Testis (tissue), 5 donors: ENCODE measurements at places on chromosomes 16 and 17. TPM values are rescaled to one million over a fixed set of nuclear protein-coding genes. Genes with fewer than 3 reads are reported as not detected.
A peak's percentile ranks its signal among the peaks of the same experiment; 100 is the strongest.

GRCh38 chr17:65294181-65294719 is 157.1 kb downstream of the RGS9 start:
- peak; percentile 72 for DNase-seq

GRCh38 chr17:82324566-82325285 is 7.3 kb upstream of the CD7 start:
- DNase-seq, result no peak

DNA sequence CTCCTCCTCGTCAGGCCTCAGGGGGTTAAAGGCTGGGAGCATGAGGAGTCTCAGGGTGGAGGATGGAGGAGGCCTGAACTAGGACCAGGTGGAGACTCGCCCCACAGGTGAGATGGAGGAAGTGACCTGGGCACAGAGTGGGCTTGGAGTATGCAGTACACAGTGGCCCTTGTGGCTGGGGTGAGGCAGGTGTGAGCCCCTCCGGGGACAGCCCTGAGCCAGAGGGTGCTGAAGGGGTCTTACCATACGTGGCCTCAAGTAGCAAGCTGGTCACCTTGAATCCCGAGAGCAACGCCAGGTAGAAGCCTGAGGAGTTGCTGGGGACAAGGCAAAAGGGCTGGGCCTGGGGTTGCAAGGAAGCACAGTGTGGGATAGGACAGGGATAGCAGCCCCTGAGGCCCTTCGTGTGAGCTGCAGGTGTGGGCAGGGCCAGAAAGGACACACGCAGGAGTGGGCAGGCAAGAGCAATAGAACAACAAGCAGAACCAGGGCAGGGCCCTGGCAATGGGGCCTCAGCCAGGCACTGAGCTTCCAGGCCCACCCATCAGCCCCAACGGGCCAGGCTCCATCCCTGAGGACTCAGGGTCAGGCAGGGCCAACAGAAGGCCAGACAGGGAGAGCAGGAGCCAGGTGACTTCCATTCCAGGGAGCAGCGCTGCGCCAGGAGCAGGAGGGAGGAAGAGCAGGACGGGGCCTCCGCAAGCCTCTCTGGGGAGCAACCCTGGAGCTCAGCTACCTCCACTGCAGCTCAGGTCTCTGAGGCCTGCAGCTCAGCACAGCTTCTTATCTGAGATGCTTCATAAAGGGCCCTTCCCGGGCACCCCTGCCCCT is 64.2 kb upstream of the TNRC6C start:
- DNase-seq, result no peak

- no peak for DNase-seq
Observed at GRCh38 chr16:17850581-17851250, 380.0 kb upstream of the XYLT1 start.

GRCh38 chr17:42518046-42518754 is 17.8 kb upstream of the NAGLU start:
- DNase-seq, result peak; percentile 71

GRCh38 chr16:68997564-68997963 is 107.9 kb upstream of the HAS3 start:
- DNase-seq, result no peak

DNA sequence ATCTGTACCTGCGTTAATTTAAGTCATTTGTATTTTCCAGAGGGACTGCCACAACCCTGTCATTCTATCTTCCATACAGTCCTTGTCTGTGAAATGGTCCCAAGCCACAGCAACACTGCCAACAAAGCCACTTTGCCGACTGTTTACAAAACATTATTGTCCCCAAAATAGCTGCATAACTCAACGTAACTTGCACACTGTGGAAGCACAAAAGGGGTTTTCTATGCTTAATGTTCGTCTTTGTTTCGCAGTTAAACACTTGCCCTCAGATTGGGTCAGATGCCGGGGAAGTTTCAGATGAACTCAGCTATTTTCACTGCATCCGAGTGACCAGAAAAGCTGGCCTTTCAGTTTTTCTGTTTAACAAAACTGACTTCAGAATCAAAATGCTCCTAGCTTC is 4.6 kb downstream of the SEC14L5 start:
- no peak for DNase-seq

DNA sequence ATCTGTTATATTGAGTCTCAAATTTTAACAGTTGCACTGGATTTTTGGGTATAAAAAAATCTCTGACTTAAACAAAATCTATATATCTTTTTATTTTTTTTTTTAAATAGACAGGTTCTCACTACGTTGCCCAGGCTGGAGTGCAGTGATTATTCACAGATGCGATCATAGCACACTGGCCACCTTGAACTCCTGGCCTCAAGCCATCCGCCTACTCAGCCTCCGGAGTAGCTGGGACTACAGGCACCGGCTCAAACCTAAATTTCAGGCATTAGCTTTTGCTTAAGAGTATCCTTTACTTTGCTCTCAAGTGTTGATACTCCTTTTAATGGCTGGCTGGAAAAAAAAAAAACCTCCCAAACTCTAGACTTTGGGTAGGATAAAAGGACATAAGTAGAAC is 61.6 kb downstream of the RPGRIP1L start:
- no peak for DNase-seq

DNA sequence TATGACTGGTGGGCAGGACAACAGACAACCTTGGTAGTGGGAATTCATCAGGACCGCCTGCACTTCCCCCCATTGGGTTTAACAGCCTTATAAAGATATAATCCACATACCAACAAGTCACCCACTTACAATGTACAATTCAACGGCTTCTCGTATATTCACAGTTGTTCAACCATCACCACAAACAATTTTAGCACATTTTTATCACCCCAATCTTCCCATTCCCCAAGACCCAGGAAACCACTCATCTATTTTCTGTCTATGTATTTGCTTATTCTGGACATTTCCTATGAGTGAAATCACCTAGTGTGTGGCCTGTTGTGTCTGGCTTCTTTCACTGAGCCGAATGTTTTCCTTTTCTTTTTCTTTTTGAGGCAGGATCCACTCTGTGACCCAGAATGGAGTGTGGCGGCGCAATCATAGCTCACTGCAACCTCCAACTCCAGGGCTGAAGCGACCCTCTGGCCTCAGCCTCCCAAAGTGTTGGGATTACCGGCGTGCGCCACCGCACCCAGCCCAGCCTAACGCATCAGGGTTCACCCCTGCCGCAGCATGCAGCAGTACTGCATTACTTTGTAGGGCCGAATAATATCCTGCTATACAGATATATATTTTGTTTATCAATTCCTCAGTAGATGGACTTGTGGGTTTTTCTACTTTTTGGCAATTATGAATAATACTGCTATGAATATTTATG is 10.9 kb downstream of the ANKS3 start:
- DNase-seq, result no peak

DNA sequence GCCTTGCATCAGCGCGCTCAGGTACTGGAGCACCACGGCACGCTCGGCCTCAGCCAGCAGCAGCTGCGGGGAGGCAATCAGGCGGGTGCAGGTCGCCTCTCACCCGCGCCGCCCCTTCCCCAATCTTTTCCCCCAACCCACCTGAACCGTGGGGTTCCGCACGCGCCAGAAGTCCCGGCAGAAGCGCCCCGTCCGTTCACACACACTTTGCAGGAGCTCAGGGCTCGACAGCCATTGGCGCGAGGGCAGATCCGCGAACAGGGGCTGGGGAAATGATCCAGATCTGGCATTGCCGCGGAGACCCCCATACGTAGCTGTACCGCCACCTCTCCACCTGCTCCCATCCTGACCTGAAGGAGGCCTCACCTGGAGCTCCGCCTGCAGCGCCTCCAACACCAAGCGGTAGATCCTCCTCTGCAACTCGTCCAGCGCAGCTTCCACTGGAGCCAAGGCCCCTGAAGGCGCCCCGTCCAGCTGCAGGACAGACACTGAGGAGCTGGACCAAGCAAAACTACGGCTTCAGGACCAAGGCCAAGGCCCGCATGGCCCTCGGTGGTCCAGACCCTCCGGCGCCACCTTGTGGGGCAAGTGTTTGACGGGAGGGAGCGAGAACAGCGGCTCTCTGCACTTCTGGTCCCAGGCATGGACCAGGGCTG is 1.4 kb upstream of the MATCAP1 start:
- DNase-seq, result peak; percentile 95

- no peak for DNase-seq
Observed at GRCh38 chr16:30771726-30772125, 9.6 kb downstream of the RNF40 start.

- DNase-seq, result no peak
Observed at GRCh38 chr17:29076722-29077121, 33.8 kb downstream of the PIPOX start.

- peak; percentile 23 for DNase-seq
Observed at GRCh38 chr16:49000594-49000993, 281.0 kb downstream of the CBLN1 start.

DNA sequence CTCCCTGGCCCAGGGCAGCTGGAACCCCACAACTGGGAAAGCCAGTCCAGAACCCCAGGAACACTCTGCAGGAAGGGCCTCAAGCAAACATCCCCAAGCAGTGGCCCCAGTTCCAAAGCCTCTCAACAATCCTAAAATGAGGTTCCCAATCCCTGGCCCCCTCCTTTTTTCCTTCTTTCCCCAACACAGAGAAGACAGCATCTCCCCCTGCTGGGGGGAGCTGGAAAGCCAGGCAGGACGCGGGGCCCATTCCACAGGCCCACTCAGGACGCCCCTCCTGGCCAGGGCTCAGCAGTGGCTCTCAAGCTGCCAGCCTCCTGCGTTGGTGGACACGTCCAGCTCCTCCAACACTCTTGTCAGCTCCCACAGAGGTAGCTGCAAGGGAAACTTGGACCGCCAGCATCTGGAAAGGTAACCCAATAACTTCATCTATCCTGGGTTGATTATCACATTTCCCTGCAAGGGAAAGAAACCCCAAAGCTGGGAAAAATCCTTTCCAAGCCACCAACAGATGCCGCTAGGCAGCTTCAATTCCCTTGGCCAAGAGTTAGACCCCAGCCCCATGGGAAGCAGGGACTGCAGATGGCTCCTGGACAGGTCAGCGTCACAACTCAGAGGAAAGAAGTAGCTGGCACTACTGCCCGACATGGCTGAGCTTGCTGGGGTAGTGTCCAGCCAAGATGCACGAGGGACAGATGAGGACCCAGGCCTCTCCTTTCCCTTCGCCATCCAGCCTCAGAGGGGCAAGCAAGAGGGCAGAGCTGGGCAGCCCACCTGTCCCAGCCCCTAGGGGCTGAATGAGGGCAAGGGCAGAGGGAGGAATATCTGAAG is 7.6 kb downstream of the HDAC5 start:
- DNase-seq, result peak; percentile 32

DNA sequence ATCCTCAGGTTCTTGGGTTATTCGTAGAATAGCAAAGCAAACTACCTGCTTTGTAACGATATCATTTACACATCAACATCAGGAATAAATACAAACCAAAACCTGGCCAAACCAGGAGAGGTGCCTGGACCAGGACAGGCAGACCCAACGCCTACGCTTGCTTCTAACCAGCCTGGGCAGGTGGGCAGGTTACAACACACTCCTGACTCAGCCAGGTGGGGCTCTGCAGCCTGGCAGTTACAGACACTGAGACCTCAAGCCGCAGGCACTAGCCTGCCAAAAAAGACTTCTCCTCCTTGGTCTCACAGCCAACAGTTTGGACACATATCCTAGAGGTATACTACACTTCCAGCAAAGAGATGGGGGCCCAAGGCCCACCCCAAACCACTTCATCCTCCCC is 14.0 kb downstream of the ANKRD11 start:
- no peak for DNase-seq

DNA sequence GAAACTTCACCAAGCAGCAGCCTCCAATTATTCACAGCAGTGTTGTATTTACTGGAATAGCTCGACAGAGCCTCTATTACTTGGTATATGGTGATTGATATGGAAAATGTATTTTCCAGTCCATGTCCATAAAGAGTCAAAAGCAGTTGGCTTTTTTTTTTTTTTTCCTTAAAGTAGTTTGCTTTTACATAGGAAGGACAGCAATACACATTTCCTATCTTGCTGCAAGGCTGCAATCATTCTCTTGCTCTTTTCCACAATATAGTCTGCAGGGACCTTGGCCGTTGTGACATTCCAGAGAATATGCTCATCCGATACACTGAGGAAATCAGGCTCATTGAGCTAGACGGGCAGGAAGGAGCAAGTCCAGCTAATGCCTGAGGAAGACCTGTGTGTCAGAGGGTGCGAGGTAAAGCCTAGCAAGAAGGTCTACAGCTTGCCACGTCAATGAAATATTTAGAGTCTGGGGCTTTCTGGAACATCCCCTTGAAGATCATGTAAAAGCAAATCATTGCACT is 131.1 kb downstream of the ENGASE start:
- DNase-seq, result no peak

GRCh38 chr16:76535-77272 is 1.3 kb upstream of the MPG start:
- peak; percentile 60 for DNase-seq

GRCh38 chr16:51666821-51667220 is 515.8 kb upstream of the SALL1 start:
- no peak for DNase-seq

GRCh38 chr17:4738136-4739121 is 1.2 kb upstream of the ZMYND15 start:
- no peak for DNase-seq

- no peak for DNase-seq
Observed at GRCh38 chr17:33261820-33262219, 31.3 kb downstream of the ASIC2 start.

DNA sequence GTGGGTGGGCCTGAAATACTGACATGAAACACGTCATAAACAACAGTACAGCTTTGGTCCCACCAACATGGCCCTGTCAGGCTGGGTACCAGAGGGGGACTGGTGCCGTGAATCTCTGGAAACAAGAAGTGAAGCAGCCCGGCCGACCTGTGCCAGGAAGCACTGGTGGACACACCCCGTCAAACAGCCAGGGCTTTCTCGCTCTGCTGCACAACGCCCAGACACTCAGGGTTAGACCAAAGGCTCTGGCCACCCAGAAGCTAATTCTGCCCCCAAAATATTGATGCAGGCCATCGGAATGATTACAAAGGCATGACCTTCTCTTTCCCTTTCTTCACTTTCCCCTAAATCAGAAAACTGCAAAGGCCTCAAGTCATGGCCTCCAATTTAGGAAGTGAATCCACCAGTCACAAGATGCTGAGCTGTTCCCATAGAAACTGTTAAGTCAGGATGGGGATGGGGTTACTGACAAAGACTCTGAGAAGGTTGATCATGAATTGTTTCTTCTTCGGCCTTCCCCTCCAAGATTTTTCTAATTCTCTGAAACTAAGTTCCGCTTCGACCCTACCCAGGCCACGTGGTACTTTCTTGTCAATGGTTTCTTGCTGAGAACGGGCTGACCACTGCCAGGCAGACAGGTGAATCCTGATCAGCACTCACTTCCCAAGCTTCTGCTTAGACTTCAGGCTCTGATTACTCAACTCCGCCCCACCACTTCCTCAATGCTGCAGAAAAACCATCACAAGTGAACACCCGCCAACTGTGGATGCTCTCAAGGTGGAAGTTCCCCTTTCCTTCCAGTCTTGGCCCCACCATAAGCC is 6.7 kb downstream of the PITPNA start:
- DNase-seq, result peak; percentile 37

- no peak for DNase-seq
Observed at GRCh38 chr17:79595471-79595870, 15.4 kb downstream of the RBFOX3 start.

GRCh38 chr17:17096438-17097178 is 54.4 kb downstream of the MPRIP start:
- DNase-seq, result peak; percentile 64

SLC5A10 gene
- 1.1 TPM for total RNA-seq

EMP2 gene
- total RNA-seq, result 13.1 TPM

PLA2G10 gene
- 4.5 TPM for total RNA-seq

FOXN1 gene
- total RNA-seq, result 0.24 TPM

CTRB1 gene
- 1.2 TPM for total RNA-seq

TBC1D26 gene
- 9.8 TPM for total RNA-seq

LONP2 gene
- 51.7 TPM for total RNA-seq

GNG13 gene
- not detected for total RNA-seq

SLC16A6 gene
- total RNA-seq, result 1.9 TPM

C1QTNF8 gene
- total RNA-seq, result 2.7 TPM

GUCY2D gene
- 1.3 TPM for total RNA-seq

SPATA22 gene
- 100 TPM for total RNA-seq

EARS2 gene
- total RNA-seq, result 76.7 TPM

PLEKHM1 gene
- total RNA-seq, result 39.1 TPM

SOCS1 gene
- 10.7 TPM for total RNA-seq

EFCAB13 gene
- total RNA-seq, result 37.7 TPM
